ENCODE measurements at places on chromosomes 7 and 10.

- DNase-seq = no peak
These were observed 259.1 kb upstream of the KLF6 start for GRCh38 chr10:4043897-4044665.

- DNase-seq = no peak
These were observed 4.0 kb downstream of the BMI1 start for GRCh38 chr10:22324893-22325271.

DNA sequence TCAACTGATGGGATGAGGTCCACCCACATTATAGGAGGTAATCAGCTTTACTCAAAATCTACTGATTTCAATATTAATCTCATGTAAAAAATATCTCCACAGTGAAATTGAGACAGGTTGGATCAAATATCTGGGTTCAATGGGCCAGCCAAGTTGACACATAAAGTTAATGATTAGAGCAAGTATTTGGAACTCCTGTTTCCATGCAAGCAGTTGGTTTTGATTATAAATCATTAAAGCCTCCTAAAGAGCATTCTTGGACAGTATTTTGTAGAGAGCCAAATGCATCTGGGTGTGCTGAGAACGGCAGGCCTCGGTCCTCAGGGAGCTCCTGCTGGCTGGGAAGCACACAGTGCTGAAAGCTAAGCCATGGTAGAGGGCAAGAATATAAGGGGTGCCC, 126.9 kb upstream of the BTBD16 start:
- no peak for DNase-seq

- DNase-seq = no peak
These were observed 136.5 kb downstream of the ADARB2 start for GRCh38 chr10:1600861-1601260.

DNA sequence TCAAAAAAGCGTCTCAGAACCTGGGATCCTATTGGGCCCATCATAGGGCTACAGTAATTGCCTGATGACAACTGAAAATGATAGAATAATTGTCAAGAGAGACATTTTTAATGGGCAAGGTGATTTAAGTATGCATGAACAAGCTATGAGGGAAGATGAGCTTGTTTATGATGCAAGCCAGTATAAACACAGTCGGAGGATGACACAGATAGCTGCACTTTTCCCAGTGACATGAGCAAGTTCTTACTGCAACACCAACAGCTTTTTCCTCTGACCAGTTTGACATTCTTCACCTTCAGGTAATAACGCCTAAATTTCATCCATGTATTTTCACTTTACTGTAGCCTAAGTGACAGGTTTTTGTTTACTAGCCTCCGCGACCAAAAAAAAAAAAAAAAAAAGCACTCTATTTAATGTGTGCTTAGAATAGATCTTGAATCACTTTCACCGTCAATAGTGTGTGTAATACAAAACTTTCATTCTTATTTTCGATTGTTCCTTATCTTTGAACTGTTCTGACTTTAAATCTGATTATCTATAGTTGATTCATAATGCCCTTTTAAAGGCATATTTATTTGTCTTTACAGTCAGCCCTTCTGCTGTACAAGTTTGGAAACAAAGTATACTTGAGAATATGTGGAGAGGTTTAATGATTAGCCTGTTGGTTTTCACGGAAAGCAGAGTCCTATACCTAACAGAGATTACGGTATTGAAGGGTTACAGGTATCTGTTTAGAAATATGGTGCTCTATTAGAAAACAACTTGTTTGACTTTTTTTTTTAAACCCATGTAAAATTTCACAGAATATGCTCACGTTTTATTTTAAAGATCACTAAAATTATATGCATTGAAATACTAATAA, 1.7 kb downstream of the FOXP2 start:
- no peak for DNase-seq

- DNase-seq = no peak
These were observed 345.5 kb downstream of the LRMDA start for GRCh38 chr10:75776738-75777504.

DNA sequence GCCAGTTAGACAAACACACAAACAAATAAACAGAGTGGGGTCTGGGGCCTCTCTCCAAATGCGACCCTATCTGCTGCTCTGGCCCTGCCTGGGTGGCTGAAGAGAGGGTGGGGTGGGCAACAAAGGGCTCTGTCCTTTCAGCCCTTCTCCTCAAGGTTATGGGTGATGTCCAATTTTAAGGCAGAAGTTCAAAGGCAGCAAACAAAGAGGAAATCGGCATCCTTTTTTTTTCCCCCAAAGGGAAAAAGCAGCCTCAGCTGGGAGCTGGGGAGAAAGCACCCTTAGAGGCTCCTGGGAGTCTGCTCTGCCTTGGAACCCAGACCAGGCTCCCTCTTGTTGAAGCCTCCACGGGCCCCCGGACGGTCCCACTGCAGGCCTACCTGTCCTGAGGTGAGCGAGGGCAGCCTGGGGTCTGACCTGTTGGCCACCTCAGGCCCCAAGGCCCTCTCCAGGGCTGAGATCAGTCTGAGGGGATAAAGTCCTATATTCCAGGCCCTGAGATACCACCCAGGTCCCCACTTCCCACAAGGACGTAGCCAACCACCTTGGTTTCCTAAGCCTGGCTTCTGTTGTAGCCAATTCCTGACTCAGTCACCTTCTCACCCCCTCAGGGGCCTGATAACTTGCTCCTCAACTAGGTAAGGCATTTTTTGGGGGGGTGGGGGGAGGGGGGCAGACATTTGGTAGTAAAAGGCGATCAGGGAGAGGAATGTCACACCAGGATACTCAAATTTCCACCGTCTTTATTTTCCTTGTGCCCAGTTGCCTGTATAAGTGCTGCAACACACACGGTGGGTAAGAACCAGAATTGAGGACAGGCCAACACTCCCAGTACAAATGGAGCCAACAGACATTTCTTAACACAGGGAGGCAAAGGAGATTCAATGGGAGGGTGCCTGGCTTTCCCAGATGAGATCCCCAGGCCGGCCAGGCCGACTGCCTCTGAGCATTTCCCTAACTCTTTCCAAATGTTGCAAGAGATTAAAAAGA, 4.3 kb downstream of the HOXA11 start:
- DNase-seq = no peak

DNA sequence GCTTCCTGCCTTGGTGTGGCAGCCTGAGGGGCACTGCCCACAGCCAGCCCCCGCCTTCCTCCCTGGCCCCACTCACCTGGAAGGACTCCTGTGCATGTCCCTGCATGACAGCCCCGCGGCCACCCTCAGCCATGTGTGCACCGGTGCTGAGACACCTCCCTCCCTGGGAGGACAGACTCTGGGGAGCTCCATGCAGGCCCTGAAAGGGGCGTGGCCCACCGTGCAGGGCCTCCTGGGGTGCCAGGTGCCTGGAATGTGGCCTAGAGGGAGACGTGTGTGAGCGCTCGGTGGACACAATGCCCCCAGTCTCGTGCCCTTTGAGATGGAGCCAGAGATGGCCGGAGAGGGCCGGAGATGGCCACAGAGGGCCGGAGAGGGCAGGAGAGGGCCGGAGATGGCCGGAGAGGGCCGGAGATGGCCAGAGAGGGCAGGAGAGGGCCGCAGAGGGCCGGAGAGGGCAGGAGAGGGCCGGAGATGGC, 59.1 kb upstream of the PPP2R2D start:
- no peak for DNase-seq

DNA sequence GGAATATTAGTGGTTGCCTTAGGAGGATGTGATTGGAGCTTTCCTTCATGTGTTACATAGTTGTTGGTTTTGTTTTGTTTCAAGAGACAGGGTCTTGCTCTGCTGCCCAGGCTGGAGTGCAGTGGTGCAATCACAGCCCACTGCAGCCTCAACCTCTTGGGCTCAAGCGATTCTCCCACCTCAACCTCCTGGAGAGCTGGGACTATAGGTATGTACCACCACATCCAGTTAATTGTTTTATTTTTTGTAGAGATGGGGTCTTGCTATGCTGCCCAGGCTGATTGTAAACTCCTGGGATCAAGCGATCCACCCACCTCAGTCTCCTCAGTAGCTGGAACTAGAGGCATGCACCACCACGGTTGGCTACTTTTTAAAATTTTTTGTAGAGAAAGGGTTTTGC, 86.1 kb downstream of the RABGEF1 start:
- no peak for DNase-seq

- DNase-seq = no peak
These were observed 47.2 kb downstream of the DNAJC12 start for GRCh38 chr10:67790534-67791408.

- DNase-seq = peak; percentile 56
These were observed 49.6 kb upstream of the SMNDC1 start for GRCh38 chr10:110354322-110354766.

DNA sequence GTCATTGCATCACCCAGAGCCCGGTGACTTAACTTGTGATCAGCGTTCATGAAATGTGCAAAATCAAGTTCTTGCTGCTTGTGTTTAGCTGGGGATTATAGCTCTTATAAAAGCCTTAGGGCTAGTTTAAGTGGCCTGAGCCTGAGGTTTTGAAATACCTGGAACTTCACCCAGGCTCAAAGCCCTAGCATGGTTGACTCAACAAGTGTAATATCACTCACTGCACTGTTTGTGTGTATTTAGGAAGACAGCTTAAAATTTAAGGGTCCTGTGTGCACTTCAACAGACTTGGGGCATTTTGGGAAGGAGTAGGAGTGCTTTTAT, 489.5 kb downstream of the GATA3 start:
- no peak for DNase-seq

- DNase-seq = no peak
These were observed 218.8 kb downstream of the ZWINT start for GRCh38 chr10:56142092-56142728.

- DNase-seq = no peak
These were observed 16.1 kb downstream of the ADD3 start for GRCh38 chr10:110023785-110024465.

GRCh38 chr10:109913306-109913892, 9.9 kb downstream of the XPNPEP1 start:
- DNase-seq = no peak

DNA sequence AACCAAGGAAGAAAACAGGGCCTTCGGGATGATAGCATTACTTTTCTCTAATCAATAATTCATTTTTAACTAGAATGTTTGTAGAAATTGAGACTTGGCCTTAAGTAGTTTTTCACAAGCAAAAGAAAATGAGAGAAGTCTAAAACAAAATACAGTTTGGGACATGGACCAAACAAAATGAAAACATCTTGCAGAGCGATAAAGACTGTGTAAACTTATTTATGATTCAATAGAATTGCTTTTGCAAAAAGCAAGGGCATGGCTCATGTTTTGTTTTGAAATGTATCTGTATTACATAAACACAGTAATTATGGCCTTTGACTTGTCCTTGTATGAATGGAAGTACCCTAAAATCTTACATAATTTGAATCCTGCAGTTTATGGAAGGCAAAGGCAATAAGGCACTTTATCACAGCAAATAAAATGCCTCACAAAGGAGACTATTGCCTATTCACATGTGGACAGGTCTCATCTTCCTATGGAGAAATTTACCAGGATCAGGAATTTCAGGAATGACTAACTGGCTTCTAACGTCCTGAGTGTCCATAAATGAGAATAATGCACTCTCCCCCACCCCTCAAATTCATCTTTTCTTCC, 295.2 kb downstream of the PTEN start:
- no peak for DNase-seq

DNA sequence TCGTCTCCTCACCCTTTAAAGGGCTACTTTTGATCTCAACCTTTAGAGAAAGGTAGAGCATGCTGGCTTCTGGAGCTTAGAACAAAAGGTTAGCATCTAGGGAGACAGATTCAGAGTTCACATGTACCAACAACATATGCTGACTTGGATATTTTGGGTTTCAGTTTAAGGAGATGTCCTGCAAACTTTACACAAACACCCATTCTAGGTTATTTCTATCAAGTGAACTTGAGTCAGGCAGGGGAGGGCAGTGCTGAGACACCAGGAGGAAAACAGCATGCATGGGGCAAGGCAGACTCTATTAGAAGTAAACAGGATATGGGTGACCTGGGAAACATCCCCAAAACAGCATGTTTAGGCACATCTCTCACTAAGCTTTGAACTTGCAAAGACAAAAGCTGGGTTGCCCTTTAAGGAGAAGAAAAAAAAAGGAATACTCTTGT, 43.8 kb downstream of the ARL4A start:
- no peak for DNase-seq

DNA sequence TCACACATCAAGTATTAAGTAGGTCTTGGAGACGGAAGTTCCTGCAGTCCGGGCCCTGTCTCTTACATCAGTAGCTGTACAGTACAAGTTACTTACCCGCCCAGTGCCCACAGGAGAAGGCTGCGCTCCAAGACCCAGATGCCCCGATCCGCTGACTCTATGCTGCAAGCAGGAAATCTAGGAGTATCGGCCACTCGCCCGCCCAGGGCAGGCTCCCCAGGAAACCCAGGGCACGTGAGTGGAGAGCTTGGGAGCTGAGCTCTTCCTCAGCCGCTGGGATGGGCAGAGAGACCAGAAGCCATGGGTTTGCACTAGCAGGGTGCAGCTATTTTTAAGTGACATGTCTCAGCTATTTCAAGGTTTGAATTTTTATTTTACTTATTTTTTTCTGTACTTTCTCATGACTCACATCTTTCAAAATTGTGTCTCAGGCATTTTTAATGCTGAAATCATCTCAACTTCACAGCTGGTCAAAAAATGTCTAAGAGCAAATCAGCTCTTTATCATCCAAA, 1.9 kb upstream of the GPER1 start:
- no peak for DNase-seq

DNA sequence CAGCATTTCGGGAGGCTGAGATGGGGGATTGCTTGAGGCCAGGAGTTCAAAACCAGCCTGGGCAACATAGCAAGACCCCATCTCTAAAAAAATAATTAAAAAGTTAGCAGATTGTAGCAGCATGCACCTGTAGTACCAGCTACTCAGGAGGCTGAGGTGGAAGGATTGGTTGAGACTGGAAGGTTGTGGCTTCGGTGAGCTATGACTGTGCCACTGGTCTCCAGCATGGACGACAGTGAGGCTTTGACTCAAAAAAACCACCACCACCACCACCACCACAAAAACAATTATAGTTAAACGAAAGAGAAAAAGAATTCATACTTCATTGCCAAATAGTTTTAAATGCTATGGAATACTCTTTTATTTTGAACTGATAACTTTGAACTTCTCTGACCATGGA, 63.4 kb downstream of the VTI1A start:
- DNase-seq = no peak

- peak; percentile 54 for DNase-seq
These were observed 26.4 kb downstream of the HIF1AN start for GRCh38 chr10:100562008-100562672.

DNA sequence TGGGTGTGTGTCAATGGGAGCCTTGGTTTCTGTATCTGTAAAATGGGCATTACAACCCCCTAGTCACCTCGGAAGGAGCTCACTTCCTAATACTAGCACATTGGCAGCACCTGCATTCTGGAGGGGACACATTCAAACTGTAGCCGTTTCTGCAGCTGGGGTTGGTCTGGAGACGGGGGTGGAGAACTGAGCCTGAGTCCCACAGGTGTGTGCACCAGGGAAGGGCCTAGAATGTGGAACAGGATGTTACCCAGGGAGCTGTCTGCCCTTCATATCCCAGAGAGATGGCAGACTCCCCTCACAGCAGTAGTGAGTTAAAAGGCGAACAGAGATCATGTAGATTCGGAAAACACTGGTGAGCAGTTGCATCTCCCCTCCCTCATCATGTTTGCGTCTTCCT, 272.8 kb upstream of the ZNF32 start:
- DNase-seq = no peak

DNA sequence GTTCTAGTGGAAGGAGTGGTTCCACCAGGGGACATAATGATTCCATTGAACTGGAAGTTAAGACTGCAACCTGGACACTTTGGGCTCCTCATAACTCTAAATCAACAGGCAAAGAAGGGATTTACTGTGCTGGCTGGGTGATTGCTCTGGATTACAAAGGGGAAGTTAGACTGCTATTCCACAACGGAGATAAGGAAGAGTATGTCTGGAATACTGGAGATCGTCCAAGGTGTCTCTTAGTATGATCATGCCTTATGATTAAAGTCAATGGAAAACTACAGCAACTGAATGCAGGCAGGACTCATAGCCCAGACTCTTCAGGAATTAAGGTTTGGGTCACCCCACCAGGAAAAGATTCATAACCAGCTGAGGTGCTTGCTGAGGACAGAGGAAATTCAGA, 310.6 kb upstream of the MGMT start:
- no peak for DNase-seq

All from activated T-helper 1 cell treated with anti-CD3 and anti-CD28 coated beads, Interleukin-2, amount 50 U/mL, for 16 hours (primary cell).